Heart left ventricle (tissue), 16 donors: ENCODE measurements at places on chromosomes 2 and 18. TPM values are rescaled to one million over a fixed set of nuclear protein-coding genes. Genes with fewer than 3 reads are reported as not detected.

COL4A4 gene
- polyA plus RNA-seq, result 1.0 TPM

SDC1 gene
- polyA plus RNA-seq, result 0.28 TPM

LONRF2 gene
- polyA plus RNA-seq, result 2.4 TPM

CFLAR gene
- polyA plus RNA-seq, result 120 TPM

FARP2 gene
- polyA plus RNA-seq, result 7.9 TPM

CCDC68 gene
- polyA plus RNA-seq, result 5.9 TPM

C2orf92 gene
- 0.89 TPM for polyA plus RNA-seq

SEPTIN10 gene
- 13.5 TPM for polyA plus RNA-seq

HADHA gene
- polyA plus RNA-seq, result 235 TPM

GKN2 gene
- not detected for polyA plus RNA-seq

ZC3H6 gene
- polyA plus RNA-seq, result 1.5 TPM

KCNG2 gene
- 0.07 TPM for polyA plus RNA-seq

C2orf81 gene
- 0.91 TPM for polyA plus RNA-seq

MDH1B gene
- polyA plus RNA-seq, result 0.53 TPM

ZNF516 gene
- 4.8 TPM for polyA plus RNA-seq

CYTIP gene
- polyA plus RNA-seq, result 0.38 TPM

LAMA3 gene
- 1.2 TPM for polyA plus RNA-seq

OSR1 gene
- polyA plus RNA-seq, result 6.0 TPM

OTX1 gene
- not detected for polyA plus RNA-seq

ANKRD30BL gene
- not detected for polyA plus RNA-seq

DYNAP gene
- polyA plus RNA-seq, result not detected

GLS gene
- 19.1 TPM for polyA plus RNA-seq

SLC14A1 gene
- polyA plus RNA-seq, result 7.1 TPM

RUFY4 gene
- polyA plus RNA-seq, result not detected

CHRNG gene
- polyA plus RNA-seq, result not detected

MBD5 gene
- 9.9 TPM for polyA plus RNA-seq

FEZ2 gene
- polyA plus RNA-seq, result 29.8 TPM

CXCR1 gene
- polyA plus RNA-seq, result 0.08 TPM

IL1RN gene
- 0.60 TPM for polyA plus RNA-seq

TTR gene
- not detected for polyA plus RNA-seq

TNFAIP6 gene
- 1.7 TPM for polyA plus RNA-seq

CNDP1 gene
- not detected for polyA plus RNA-seq

MC5R gene
- polyA plus RNA-seq, result not detected

ESPNL gene
- not detected for polyA plus RNA-seq

ZSWIM2 gene
- polyA plus RNA-seq, result not detected

CD28 gene
- 0.08 TPM for polyA plus RNA-seq

KCNG3 gene
- not detected for polyA plus RNA-seq

BCS1L gene
- polyA plus RNA-seq, result 43.3 TPM

FOXD4L1 gene
- polyA plus RNA-seq, result 0.10 TPM

DSC1 gene
- polyA plus RNA-seq, result 0.18 TPM

RPRM gene
- not detected for polyA plus RNA-seq
